ENCODE measurements at places on chromosomes 2 and 18.

DNA sequence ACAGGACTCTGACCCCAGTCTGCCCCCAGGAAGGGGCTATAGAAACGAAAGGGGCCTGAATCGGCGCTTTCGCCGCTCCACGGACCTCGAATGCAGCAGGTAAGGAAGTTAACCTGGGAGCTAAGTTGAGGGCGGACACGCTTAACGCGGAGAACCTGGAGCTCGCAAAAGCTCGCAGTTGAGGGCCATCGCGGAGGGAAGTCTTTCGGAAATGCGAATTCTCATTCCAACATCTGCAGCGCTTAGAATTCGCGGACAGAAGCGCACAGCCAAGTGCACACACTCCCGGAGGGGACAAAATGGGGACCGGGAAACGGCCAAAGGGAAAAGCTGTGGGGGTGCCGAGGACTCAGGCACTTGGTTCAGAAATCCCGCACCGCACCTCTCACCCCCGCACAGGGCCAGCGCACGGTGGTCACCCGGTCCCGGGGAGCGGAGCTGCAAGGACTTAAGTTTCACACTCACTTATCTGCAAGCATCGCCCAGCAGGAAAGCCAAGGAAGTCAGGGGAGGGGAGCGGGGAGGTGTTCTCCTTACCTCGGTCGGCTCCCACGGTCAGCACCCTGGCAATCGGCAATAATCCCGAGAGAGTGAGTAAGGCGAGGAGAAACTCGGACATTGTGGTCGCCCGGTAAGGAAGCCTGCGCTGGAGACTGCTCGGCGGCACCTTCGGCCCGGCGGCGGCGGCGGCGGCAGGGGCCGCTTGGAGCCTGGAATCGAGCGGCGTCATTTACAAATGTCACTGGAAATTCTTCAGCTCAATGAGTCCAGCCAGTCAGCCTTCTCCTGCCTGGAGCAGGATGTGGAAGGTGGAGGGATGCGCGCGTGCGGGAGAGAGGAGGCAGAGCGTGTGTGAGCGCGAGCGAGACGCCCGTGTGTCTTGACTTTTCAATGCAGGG lies 456 bp downstream of the LRP1B start:
- DNase-seq = peak; percentile 49

- DNase-seq = no peak
Observed at GRCh38 chr2:29829841-29830240, 91.5 kb downstream of the ALK start.

DNA sequence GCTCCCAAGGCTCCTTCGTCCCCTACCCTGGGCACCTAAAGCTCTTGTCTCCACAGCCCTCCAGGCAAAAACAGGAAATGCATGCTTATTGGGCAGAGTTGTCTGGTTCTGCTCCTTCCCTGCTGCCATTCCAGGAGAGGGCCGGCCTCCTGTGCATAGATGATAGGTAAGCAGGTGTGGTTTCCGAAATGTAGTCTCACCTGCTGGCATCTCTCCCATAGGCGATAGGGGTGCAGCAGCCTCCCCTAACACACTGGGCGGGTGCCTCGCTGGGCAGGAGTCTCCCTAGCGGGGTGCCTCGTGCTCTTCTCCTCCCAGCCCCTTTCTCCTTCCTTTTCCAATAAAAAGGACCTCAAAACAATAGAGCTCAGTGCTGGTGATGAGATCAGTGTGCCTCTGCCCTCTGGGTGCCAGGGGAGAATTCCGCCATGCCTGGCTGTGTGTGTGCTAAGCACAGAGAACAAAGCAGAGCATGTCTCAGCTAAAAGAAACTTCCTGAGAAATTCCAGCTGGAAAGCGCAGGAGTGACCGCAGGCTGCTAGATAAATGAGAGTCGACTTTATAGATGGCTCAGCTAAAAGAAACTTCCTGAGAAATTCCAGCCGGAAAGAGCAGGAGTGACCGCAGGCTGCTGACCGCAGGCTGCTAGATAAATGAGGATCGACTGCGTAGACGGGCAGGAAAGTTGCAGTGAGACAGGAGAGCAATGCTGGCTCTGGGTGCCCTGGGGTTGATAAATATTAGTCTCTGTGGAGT lies 11.3 kb upstream of the PXDN start:
- no peak for DNase-seq

- no peak for DNase-seq
Observed at GRCh38 chr2:237244976-237245646, 159.4 kb downstream of the COPS8 start.

- DNase-seq = peak; percentile 51
Observed at GRCh38 chr2:28193630-28194403, 198.8 kb upstream of the FOSL2 start.

- DNase-seq = no peak
Observed at GRCh38 chr2:67669766-67670165, 272.6 kb downstream of the ETAA1 start.

GRCh38 chr2:11655495-11655894 lies 14.5 kb downstream of the NTSR2 start:
- no peak for DNase-seq

- no peak for DNase-seq
Observed at GRCh38 chr18:949724-950631, 45.3 kb downstream of the ADCYAP1 start.

- DNase-seq = no peak
Observed at GRCh38 chr2:191544461-191545062, 133.4 kb upstream of the NABP1 start.

GRCh38 chr2:203682688-203683130 lies 23.7 kb upstream of the CD28 start:
- DNase-seq = no peak

DNA sequence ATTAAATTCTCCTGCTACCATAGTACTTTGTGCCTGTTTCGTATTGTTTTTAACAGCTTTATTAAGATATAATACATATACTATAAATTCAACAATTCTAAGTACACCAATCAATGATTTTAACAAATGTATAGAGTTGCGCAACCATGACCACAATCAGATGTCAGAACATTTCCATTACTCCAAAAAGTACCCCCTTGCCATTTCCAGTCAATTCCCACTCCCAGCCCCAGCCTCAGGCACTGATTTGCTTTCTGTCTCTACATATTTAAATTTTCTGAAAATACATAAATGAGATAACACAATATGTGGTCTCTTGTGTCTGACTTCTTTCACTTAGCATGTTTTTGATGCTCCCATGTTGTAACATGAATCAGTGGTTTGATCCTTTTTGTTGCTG lies 193.9 kb downstream of the FIGN start:
- DNase-seq = no peak

DNA sequence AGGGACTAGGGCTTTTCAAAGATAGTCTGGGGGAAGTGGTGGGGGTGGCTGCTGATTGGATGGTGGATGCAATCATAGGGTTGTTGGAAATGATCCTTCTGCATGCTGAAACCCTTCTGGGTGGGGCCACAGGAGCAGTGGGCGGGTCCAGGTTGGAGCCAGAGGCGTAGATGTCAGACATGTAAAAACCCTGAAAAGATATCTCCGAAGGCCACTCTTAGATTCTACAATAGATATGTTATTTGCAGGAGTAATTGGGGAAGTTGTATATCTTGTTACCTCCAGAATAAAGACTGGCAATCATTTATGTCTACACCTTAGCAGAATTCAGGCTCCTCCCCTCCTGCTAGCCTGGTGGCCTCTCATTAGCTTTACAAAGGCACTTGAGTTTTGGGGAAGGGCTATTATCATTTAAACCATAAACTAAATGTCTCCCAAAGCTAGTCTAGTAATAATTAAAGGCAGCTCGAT lies 8.2 kb upstream of the FAM98A start:
- DNase-seq = no peak

DNA sequence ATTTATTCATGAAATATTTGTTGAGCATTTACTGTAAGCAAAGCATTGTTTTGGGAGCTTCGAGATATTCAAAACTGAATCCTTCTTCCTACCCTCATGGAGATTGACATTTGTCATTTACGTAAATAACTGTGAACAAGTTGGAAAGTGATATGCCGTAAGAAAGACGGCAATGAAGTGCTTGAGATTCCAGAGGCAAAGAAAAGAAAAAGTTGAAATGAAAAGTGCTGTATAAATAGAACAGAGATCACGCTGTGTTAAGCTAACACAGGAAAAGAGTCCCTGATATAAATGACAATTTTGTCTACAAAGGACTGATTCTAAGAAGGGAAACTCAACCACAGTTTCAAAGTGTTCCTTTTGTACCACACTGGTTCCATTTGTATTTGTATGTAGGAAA lies 1.8 kb downstream of the CHRNA1 start:
- DNase-seq = no peak

- DNase-seq = no peak
Observed at GRCh38 chr18:51211552-51211951, 14.1 kb upstream of the MEX3C start.

GRCh38 chr18:49879271-49879580 lies 65.9 kb upstream of the ACAA2 start:
- no peak for DNase-seq

GRCh38 chr18:34115409-34116081 lies 109.2 kb downstream of the NOL4 start:
- DNase-seq = no peak

DNA sequence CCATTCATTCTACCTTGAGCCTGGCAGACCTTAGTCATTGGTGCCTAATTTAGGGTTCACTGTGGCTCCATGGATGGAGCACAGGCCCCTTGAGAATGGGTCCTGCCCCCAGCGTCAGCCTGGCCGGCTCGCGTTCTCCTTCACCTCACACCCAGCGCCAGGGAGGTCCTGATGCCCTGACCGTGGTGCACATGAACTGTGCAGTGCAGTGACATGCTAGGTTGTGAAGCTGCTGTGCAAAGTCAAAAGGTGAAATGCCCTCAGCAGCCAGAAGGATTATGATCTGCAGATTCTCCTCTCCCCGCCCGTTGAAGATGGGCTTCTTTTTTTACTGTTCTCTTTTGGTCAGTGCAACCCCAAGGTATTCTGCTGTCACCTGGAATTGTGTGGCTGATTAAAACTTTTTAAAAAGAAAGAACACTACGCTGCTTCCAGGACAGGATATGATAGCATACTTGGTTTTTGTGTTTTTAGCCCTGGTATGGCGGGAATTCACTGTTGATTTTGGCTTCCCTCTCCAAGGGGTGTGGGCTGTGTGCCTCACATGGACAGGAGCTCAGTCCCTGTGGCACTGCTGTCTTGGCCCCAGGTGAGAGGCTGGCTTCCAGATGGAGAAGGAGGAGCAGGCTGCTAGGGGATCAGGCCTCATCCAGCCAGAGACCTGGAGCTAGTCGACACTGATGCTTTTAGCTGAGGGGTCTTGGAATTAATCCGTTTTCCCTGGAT lies 49.4 kb upstream of the MCFD2 start:
- DNase-seq = no peak

DNA sequence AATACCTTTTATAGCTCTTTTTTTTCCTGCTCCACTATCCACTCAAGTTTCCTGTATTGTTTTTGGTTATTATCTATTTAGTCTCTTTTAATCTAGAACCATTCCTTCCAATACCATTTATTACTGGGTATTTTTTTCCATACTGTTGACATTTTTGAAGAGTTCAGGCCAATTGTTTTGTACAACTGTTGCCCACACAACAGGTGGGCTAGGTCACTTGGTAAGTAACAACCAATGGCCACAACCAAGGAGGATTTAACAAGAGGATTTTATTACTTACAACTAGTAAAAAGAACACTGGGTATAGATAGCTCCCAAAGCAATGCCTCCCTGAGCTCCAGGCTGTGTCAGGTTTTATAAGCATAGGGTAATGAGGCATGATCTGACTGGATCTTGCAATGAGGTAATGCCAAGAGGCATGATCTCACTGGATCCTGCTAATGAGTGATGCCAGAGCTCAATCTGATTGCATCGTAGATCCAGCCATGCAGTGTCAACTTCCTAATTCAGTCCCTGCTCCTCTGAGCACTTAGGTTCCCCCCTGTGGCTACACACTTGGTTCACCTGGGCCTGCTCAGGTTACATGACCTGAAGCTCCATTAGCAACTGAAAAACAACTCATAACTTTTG lies 7.1 kb upstream of the CEP68 start:
- DNase-seq = no peak

DNA sequence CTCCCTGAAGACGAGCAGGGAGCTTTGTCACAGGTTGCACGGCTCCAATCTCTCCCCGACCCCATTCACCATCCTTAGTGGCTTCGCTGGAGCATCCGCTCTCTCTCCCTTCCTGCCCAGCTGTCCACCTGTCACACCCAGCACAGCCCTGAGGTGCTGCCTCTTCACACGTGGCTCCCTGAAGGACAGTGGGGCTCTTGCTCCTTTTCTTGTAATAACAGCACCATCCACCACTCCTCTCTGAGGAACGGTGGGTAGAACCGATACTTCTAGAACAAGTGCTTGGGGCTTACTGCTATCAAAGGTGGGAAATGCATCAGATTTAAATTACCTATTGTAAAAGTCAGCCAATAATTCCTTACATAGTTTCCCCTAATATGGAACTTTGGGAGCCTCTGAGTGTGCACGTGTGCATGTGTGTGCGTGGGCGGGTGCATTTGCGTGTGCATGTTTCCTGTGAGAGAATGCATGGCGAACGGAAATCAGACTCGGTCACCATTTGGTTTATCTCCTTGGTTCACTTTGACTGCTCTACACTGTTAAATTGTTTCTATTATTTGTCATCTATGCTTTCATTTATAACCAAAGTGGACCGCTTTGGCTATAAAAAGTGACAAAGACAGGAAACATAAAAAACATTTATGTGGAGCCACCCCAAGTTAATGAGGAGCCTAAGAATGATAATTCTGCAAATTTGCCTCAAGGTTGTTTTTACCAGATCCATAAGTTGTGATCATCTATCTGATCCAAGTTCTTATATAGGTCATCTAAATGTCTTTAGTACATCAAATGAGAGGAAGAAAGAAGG lies 39.1 kb downstream of the KLHL29 start:
- DNase-seq = no peak

- no peak for DNase-seq
Observed at GRCh38 chr2:65144571-65144970, 14.7 kb upstream of the RAB1A start.

DNA sequence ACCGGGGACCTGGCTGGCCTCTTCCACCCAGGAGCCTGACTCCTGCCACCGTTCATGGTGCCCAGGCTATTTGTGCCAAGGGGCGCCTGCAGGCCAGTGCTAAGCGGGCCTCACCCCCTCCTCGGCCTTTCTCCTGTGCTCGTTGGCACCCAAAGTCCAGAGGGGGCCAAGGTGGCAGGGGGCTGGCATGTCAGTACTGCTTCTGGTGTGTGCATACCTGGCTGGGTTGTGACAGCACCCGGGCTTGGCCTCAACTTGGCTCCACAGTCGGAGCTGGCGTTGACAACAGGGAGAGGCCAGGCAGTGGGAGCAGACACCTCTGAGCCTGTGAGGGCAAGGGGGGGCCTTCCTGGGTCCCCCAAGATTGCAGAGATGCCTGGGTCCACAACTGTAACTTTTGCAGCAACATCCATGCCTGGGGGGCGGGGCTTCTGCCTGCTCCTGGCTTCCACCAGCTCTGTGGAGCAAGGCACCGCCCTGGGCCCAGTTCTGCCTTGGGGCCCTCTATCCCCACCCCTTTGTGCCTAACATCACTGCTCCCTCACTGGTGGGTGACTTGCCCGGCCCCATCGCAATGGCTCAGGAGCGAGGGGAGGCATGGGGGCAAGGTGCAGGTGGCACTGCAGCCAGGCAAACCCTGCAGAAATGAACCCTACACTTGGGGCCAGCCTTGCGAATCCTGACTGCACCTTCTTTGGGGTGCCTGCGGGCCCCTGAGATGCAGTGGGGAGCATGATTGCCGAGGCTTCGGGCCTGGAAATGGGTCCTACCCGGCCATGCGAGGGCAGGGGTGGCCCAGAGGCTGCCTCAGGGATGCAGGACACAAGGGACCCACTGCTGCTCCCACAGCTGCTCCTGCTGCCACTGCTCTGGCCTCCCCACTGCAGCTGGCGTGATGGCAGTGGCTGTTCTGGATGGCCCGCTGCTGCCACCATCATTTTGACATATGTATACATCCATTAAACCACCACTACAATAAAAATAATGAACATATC lies 35.9 kb downstream of the PTPN4 start:
- DNase-seq = peak; percentile 25

Measured in D341Med (cell line).